ENCODE measurements at places on chromosomes 5 and 9.

DNA sequence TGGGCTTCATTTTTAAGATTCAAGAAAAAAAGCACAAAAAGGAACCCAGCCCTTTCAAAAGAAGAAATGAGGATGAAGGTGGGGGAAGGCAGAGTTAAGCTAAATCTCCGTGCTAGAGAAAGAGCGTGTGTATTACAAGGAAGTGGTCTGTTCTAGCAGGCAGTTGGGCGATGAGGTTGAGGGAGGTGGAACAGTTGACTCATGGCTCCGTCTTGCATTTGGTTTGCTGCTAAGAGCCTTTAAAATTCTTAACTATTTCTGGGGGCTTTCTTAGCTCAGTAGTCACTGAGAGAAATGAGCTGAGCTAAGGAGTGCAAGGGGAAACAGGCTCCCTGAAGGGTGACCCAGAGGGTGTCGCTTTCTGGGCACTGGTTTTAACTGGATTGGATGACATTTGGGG is 117.4 kb downstream of the GCNT1 start:
- no peak for DNase-seq

DNA sequence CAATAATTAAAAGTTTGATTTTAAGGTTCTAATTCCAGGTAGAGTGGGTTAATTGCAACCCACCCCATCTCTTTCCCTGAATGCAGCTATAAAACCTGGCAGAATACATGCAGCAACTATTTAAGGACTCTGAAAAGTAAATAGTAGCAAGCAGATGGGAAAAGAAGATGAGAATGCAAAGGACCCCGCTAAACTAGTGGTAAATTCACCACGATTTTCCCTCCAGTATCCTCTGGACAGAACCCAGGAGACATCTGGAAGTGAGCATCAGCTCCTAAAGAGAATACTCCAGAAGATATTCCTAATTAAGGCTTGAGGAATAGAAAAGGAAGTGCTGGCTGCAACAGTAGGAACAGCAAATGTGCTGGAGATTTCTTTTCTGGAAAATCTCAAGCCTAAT is 170.9 kb downstream of the FRMD3 start:
- no peak for DNase-seq

DNA sequence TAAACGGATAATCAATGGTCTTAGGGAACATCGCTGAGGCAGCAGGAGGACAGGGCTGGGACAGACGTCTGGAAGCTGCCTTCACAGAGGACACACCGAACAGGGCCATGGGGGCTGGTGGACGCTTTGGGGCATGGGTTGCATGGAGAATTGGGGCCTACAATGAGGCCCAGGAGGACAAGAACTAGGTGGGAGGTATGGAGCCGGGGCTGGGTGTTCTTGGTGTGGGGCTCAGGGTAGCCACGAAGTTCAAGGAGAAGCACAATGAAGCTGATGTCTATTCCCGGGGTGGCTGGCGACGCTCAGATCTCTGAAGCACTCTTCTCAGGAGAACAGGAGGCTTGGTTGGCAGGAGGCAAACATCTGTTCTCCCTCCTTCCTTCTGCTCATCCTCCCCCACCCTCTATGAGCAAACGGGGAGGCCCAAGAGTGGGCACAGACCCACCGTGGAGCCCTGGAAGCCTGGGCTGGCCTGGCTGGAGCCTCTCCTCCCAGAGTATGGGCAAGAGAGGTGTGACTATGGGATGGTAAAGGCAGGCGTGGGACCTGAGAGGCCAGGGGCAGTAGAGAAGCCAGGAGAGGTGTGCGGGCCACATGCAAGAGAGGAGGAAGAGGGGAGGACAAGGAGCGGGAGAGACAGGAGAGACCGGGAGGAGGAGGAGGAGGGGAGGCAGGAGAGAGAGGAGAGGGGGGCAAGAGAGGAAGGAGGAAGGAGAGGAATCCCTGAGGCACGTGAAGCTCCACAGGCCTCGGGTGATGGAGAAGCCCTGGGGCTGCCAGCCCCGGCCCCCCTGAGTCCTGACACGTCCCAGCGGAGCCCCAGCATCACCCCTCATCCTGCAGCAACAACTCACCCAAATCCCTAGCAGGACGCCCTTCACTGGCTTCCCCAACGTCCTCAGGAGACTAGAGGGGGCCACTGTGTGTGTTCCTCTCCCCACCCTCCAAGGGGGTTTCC is 159.1 kb downstream of the OLFM1 start:
- DNase-seq: no peak

DNA sequence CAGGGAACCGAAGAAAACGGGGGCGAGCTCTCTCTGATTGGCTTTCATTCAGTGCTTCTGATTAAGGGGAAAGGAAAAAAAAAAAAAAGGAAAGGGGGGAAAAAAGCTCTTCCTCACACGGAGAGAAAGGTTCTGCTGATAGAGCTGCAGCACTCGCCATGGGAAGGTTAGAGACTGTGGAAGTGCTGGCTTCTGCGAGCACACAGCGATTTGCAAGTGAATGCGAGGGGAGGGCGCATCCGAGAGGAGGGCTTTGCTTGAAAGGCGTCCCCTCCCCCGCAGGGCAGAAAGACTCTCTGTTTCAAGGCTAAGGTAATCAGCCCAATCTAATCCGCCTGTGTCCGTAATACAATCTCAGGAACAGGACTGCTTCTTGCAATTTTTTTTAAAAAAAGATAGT is at the start of gene CDH10:
Gene CDH10, minus strand, starts transcription at position 218 of the 400 bp plus-strand sequence. CDS start 51,488 bp downstream, outside the sequence.
- DNase-seq: peak; percentile 39

GRCh38 chr9:715743-716400 is 125.6 kb upstream of the DMRT1 start:
- no peak for DNase-seq

GRCh38 chr5:176360894-176361436 is 599 bp downstream of the KIAA1191 start:
- no peak for DNase-seq

DNA sequence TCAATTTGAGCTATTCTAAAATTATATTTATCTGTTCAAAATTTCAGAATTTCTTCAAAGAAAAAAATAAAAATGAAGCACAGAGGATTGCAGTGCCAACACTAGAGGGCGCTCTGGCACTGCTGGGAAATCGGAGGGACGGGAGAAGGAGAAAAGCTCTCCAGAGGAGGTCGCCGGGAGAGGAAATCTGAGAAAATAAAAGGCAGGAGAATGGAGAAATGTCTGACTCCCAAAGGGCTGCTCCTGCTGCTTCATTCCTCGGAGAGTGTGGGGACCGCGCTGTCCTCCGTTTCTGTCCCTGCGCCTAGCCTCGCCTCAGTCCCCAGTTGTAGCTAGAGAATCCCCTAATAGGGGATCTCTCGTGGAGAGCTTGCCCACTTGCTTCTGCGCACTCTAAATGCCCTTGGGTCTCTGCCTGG is 40.0 kb upstream of the ARSB start:
- peak; percentile 66 for DNase-seq
